ENCODE measurements at places on chromosomes 3 and 15.

DNA sequence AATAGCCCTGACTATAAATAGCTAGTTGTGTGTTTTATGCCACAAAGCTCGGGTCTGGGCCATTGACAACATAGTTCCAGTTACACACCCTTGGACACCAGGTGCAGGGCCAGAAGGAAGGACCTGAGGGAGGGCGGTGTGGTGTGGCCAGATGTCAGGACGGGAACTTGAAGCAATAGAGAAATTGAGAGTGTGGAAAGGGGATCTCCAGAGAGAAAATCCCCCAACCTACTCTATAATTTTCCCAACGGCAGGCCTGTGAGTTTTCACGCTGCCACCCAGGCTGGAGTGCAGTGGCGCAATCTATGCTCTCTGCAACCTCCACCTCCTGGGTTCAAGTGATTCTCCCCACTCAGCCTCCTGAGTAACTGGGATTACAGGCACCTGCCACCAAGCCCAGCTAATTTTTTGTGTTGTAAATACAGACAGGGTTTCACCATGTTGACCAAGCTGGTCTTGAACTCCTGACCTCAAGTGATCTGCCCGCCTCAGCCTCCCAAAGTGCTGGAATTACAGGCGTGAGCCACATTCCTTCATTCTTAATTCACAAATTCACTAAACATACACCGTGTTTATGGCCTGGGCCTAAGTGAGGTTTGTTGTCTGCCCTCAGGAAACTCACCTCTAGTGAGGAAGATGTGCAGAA, 70.8 kb upstream of the KLF13 start:
- no peak for DNase-seq

- no peak for DNase-seq
These were observed 31.6 kb upstream of the ABHD10 start for GRCh38 chr3:111947231-111947630.

- no peak for DNase-seq
These were observed 881.8 kb upstream of the NR2F2 start for GRCh38 chr15:95448531-95449229.

DNA sequence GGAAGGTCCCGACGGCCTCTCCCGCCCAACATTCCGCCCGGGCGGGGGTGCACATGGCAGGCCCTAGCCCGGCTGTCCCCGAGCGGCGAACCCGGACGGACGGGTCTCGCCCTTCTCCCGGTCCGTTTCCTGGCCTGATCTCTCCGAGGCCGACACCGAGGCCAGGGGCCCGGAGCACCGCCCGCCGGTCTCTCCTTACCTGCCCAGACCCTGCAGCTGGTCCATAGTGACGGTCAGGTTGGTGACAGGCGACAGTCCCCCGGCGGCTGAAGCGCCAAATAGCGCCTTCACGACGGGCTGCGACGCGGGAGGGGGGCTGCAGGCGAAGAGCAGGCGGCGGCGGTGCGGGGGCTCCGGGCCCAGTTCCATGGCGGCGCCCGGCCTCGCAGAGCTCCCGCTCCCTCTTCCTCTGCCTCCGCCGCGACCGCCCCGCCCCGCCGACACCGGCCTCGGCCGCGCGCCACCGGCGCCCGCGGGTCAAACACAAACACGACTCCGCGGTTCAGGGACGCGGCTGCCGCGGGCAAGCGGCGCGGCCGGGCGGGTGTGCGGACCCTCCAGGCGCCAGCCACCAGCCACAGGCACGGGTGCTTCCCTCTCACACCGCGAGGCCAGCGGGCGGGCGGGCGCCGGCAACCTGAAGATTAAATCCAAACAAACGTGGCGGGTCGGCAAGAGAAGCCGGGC, 495 bp downstream of the CDC25A start:
- DNase-seq = no peak

DNA sequence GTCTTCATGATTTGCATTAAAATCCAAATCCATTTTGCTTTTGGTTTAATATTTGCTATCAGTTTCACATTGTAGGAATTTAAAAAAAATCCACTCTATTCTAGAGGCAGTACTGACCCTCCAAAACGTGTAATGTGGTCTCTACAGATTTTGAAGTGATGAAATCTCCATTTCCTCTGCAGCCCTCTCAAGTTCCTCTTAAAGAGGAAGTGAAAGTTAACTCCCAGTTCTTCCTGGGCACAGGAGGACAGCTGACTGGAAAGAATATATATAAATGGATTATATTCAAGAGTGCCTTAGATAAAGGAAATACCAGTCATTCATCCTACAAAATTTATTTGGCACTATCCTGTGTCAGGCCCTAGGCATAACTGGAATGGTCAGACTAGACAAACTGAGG, 83.5 kb upstream of the PLCL2 start:
- no peak for DNase-seq

DNA sequence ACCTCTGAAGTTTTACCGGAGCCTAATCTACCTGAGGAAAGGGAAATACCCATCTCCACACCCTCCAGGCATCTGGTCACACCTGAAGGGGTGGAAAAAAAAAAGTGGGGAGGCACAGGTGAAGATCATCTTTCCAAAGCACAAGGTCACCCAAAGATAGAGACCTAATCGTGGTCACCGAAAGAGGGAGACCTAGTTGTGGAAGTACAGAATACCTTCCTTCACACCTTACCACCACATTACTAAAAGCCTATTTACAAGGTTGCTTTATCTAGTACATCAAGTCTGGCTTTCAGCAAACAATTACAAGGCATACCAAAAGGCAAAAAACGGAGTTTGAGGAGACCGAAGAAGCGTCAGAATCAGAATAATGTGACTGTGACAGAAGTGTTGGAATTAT, 110.0 kb upstream of the ARPP21 start:
- DNase-seq = no peak

- DNase-seq = peak; percentile 82
These were observed 42.7 kb downstream of the THBS1 start for GRCh38 chr15:39623529-39623931.

DNA sequence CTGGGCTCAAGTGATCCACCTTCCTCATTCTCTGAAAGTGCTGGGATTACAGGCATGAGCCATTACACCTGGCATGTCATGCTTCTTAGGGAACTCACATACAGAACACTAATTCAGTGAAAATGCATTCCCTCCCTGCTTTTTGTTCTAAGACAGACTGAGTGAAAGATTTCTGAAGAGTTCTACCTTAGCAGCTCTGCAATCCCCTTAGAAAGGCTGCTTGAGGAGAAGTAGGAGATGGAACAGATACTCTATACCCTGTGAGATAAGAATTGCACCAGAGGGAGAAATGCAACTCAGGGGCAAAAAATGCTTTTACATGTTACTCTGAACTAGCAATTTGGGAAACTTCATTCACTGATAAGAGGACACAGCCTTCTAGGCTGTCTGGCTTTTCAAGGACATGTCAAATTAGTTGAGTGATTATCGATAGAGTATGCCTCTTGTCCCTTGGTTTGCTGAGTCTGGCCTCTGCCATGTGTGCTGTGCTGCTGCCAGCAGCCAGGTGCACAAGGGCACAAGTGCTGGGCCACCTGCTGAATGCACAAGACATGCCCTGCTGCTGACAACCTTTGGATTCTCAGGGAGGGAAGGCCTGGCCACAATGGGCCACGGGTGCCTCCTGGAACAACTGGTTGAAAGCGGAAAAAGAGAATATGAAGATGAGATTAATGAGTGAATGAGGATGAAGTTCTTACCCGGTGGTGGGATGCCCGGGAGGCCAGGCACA, 17.8 kb downstream of the UQCC5 start:
- DNase-seq = no peak

- DNase-seq = no peak
These were observed 32.4 kb upstream of the SPPL2A start for GRCh38 chr15:50797926-50798325.

GRCh38 chr3:68919000-68919399, 13.3 kb downstream of the TAFA4 start:
- no peak for DNase-seq

DNA sequence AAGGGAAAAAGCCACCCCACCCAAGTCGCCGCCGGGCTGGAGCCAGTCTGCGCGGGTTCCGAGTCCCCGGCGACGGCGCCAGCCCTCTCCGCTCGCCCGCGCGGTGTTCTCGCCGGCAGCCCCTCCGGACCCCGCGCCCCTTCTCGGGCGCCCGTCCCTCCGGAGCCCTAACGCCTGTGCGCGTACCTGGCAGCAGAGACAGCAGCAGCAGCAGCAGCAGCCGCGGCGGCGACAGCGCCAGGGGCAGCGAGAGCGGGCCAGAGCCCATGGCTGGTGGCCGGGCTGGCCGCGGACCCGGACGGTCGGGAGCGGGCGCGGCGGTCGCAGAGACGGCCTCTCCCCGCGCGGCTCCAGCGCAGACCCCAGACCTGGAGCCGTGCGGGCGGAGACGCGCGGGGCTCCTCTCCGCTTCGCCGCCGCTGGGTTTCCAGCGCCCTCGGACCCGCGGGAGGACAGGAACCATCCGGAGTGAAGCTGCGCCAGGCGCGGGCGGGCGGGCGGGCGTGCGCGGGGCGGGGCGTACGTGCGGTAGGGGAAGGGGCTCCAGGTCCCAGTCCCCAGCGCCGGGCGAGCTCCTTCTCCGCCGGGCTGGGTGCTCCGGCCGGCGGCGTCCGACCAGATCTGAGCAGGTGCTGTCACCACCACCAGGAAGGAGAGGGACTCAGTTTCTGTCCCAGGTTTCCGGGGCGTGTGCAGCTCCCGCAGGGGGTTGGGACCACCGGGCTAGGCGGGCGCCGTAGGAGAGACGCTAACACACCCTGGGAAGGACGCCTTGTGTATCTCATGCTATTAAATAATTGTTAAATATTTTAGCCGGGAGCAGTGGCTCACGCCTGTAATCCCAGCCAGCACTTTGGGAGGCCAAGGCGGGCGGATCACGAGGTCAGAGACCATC, at the start of gene CHRNA3:
CHRNA3 (minus strand) TSS at position 470 of the 895 bp plus-strand sequence; CDS start at position 268, 202 bp downstream.
- no peak for DNase-seq

- DNase-seq = no peak
These were observed 205.4 kb upstream of the UBE2E1 start for GRCh38 chr3:23600167-23600871.

DNA sequence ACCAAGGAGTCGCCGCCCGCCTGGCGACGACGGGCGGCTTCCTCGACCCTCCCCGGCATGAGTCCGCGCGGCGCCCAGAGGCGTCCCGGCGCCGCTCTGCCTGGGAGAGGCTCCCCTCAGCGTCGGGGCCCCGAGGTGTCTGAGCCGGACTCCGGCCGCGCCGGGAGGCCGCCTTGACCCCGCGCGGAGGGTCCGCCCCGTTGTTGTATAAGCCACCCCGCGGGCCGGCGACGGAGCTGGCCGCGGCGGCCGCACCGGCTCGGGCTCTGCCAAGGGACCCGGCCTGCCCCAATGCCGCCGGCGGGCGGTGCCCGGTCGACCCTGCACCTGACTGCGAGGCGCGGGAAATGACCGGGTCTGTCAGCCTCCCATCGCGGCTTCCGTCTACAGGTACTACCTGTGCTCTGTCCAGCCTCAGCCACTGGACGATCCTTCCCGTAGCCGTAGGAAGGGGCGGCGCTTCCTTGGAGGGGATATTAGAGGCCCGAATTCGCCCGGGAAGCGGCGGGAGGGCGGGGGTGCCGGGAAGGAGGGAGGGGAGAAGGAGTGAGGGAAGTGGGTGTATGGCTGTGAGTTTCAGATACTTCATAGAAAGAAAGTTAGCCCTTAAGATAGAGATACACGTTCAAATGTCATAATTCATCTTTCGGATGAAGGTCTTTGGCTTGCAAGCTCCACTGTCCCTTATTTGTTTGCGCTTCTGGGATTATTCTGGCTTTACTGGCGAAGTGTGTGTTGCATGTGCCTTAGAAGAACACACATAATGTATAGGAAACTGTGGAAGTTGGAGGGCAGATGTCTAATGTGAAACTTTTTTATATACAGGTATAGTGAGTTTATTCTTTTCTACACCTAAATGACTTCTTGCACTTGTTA, 620 bp downstream of the ABHD5 start:
- peak; percentile 57 for DNase-seq

DNA sequence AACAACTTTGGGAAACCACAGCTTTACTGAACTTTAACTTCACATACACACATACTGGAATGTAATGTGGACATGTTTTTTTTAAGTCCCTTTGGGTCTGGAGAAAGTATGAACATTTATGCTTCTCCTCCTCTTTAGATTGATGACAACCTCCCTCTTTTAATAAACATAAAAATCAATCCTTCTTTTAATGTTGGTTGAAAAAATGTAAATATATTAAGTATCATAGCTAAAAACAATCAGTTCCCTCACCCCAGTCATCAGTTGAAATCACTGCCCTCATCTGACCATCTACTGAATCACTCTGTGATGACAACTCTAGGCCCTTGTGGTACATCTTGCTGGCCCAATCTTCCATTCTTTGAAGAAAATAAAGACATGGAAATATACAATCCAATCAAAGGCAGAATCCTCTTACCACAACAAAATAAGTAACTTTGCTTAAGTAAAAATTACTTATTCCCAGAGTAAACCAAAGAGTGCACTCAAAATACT, 6.4 kb downstream of the AAGAB start:
- DNase-seq = no peak

GRCh38 chr3:80771085-80771484, 990.4 kb downstream of the GBE1 start:
- no peak for DNase-seq

GRCh38 chr3:38648024-38648658, 1.3 kb downstream of the SCN5A start:
- DNase-seq = no peak

- no peak for DNase-seq
These were observed 170.9 kb downstream of the OXSM start for GRCh38 chr3:25960776-25961175.

GRCh38 chr3:195914648-195915473, 6.5 kb upstream of the TNK2 start:
- peak; percentile 97 for DNase-seq

GRCh38 chr3:161149529-161149928, 44.4 kb upstream of the B3GALNT1 start:
- no peak for DNase-seq

GRCh38 chr3:42705058-42705767, 2.6 kb upstream of the HHATL start:
- DNase-seq = no peak

GRCh38 chr3:188106006-188106405, 48.0 kb upstream of the LPP start:
- no peak for DNase-seq

- peak; percentile 87 for DNase-seq
These were observed 45.7 kb downstream of the CHSY1 start for GRCh38 chr15:101206176-101206591.

DNA sequence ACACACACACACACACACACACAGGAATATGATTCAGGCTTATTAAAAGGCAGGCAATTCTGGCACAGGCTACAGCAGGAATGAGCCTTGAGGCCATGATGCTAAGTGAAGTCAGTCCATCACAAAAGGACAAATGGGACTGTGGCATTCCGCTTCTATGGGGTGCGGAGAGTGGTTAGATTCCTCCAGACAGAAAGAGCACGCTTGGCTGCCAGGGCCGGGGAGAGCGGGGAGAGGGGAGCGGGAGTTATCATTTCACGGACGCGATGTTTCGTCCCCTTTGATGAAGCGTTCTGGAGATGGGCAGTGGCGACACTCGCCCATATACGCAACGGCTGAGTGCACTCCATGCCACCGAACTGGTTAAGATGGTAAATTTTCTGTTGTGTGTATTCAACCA, 58.5 kb upstream of the FAM174B start:
- no peak for DNase-seq

DNA sequence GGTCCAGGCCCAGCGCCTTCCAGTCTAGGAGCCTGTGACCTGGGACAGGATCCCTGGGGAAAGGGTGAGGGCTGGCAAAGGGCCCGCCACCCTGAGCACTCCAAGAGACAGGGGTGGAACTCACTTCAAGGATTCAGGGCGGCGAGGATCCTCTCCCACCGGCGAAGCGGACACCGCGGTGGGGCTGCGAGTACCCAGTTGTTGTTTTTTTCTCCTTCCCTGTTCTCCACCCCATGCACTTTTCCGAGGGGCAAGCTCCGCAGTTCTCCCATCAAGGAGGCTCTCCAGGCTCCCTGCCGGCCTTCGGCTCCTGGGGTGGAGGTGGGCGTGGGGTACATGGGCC, 387 bp upstream of the PAQR5 start:
- no peak for DNase-seq

GRCh38 chr15:90124507-90124906, 22.2 kb upstream of the IDH2 start:
- DNase-seq = no peak
